Foreskin fibroblast (primary cell): ENCODE measurements at places on chromosomes 3 and 15.
A peak's percentile ranks its signal among the peaks of the same experiment; 100 is the strongest.

- DNase-seq: peak; percentile 62
Measured at GRCh38 chr3:12158387-12159226, at the start of gene TIMP4. TIMP4 (minus strand) TSS chr3:12158912; CDS start chr3:12158840, 72 bp downstream.

GRCh38 chr3:186097317-186097662 lies 11.6 kb downstream of the ETV5 start:
- no peak for DNase-seq

- no peak for DNase-seq
Measured at GRCh38 chr3:73511571-73512525, 112.9 kb downstream of the PDZRN3 start.

DNA sequence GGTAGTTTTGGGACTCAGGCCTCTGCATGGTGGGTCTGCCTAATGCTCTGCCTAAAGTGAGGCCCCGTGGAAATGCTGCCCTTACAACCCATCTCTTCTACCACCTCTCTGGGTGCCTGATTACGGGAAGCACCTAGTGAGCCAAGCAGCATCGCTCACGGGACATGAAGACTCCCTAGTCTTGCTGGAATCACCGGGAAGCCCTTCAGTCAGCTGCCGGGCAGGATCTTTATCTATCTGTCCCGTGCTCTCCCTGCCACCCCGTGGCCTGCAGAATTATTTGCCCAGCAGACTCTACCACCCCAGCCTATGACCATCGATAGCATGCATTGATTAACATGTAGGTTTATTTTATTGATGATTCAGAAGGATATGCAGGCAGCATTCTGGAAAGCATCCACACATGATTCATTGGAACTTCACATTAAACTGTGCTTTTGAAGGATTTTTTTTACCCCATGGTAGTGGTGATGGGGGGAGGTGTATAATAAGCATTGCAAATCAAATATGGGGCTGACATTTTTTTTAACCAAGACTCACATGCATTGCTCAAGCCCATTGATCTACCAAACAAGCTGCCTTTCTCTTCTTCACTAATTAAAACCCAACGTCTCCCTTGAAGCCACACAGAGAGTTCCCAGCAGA lies 63.1 kb downstream of the ATP2B2 start:
- peak; percentile 52 for DNase-seq

- DNase-seq: no peak
Measured at GRCh38 chr15:68681836-68682235, 103.0 kb downstream of the CORO2B start.

GRCh38 chr3:125383744-125384143 lies 8.6 kb upstream of the ZNF148 start:
- DNase-seq: no peak

DNA sequence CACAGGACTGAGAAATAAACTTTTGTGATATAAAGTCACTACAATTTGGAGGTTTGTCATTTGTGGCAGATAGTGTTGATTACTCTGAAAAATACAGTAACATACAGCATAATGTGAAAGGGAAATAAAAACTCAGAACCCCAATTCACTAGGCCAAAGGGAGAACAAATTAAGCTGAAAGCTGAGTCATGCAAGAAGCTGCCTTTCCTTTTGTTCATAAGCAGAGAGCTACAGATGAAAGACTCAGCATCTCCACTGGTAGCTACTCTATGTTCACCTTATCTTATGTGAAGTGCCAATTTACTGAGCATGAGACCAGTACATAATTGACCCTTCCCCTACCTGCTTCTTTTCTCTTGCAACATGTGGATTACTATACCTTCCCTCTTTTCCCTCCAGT lies 19.3 kb upstream of the SLTM start:
- DNase-seq: no peak

DNA sequence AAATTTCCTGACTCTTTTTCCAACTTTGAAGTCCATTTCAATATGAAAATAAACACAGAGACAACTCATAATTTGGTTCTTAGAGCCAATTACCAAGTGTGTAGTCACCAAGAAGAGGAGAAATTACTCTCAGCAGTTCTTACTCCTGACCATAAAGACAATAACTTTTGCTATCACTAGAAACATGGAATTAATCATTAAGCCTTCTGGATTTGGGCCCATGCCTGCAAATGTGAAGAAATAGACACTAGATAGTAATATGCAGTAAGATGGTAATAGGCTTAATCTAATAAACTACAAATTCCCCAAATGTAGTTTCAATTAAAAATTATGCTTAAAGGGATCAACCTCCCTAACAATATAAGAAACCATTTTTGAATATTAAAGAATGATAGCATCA lies 185.1 kb upstream of the AGTR1 start:
- peak; percentile 4 for DNase-seq

GRCh38 chr3:171177056-171177455 lies 150.5 kb upstream of the SLC2A2 start:
- no peak for DNase-seq

DNA sequence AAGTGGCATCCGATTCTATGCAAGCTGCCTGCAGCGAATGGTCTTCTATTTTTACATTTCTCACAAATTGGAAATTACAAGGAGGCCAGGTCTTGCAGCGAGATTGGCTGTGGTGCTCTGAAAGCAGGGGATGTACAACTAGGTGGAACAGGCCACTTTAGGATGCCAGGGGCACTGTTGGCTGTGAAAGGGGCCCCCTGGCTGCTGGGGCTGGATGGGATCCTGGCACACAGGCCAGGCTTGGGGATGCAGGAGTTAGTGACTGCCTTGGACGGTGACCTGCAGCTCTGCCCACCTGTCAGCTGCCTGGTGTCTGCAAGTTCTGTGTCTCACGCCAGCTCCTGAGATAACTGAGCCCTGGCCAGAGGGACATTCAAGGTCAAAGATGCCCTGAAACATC lies 4.6 kb downstream of the SLC6A1 start:
- DNase-seq: no peak

DNA sequence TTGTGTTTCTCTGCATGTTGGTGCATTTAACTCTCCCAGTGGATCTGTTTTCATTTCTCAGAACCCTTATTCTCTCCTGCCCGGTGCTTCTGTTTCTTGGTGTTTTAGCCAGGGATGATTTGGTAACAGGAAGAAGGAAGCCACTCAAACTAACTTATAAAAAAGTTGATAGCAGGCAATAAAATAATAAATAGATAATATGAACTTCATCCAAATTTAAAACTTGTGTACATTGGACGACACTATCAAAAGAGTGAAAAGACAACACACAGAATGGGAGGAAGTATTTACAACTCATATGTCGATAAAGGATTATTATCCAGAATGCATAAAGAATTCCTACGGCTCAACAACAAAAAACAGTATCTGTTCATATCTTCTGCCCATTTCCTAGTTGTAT lies 37.3 kb upstream of the CHRNA7 start:
- no peak for DNase-seq

DNA sequence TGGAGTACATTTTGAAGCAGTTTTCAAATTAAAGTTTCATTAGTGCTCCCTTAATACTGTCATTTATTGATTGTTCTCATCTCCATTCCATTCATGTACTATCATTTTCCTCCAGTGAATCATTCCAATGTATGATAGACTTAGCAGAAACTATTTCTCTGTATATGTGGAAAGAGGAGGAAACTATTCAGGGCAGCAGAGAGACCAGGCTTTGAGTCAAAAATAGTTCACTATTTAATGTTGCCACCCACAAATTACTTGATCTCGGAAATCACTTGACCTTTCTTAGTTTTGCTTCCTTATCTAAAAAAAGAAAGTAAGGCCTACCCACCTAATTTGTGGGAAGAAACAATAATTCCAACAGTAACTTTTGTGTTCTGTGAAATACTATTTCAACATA lies 610.5 kb upstream of the ZNF385D start:
- peak; percentile 63 for DNase-seq

DNA sequence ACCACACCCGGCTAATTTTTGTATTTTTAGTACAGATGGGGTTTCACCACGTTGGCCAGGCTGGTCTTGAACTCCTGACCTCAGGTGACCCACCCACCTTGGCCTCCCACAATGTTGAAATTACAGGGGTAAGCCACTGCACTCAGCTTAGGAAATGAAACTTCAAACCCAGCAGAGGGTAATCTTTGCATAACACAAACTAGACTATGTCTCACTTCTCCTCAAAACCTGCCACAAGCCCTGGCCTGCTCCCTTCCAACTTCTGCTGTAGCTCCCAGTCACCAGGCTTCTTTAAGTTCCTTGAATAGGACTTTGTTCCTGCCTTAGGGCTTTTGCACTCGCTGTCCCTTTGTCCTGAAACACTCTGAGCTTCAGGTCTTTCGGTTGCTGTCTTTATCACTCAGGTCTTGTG lies 39.2 kb upstream of the SEMA4B start:
- no peak for DNase-seq

GRCh38 chr3:40398346-40398745 lies 11.4 kb downstream of the ENTPD3 start:
- DNase-seq: peak; percentile 28

DNA sequence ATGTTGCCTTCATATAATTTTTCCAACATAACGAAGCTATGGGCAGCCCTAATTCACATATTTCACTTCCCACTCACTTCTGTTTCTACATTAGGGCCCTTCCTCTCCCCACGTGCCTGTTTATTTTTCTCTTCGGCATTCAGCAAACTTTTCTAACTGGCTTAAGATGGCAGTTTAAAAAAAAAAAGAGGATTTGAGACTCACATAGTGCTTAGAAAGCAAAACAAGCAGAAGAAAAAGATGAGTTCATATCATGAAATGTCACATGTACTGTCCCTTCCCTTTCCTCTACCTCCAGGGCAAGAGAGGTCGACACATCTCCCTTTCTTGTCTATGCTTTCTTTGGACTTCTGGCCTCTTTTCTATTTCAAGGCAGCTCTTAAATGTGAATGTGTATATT lies 30.6 kb downstream of the SLC49A4 start:
- no peak for DNase-seq
